ENCODE measurements at places on chromosomes 12 and 14.

DNA sequence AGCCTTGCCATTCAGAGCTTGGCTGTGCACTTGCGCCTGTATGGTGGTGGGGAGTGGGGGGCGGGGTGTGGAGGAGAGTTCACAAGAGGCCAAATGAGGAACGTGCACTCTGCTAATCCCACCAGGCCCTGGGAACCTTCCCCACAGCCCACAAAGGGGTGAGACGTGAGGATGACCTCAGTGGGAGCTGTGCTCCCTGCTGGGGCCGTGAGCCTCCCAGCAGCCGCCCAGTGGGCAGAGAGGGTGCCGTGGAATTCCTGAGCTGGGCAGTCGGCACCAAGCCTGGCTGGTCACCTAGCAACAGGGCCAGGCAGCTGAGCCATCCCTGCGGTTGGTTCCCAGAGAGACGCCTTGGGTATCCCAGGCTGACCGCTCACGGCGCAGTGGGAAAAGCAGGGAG is 53.7 kb downstream of the CCNK start:
- no peak for DNase-seq

DNA sequence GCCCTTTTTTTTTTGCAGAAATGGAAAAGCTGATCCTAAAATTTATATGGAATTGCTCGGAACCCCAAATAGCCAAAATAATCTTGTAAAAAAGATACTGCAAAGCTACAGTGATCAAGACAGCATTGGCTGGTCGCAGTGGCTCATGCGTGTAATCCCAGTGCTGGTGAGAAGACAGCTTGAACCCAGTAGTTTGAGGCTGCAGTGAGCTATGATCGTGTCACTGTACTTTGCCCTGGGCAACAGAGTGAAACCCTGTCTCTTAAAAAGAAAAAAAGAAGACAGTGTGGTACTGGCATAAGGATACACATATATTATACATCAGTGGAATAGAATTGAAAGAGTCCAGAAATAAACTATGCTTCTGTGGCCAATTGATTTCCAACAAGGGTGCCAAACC is 5.4 kb downstream of the ITGB7 start:
- no peak for DNase-seq

DNA sequence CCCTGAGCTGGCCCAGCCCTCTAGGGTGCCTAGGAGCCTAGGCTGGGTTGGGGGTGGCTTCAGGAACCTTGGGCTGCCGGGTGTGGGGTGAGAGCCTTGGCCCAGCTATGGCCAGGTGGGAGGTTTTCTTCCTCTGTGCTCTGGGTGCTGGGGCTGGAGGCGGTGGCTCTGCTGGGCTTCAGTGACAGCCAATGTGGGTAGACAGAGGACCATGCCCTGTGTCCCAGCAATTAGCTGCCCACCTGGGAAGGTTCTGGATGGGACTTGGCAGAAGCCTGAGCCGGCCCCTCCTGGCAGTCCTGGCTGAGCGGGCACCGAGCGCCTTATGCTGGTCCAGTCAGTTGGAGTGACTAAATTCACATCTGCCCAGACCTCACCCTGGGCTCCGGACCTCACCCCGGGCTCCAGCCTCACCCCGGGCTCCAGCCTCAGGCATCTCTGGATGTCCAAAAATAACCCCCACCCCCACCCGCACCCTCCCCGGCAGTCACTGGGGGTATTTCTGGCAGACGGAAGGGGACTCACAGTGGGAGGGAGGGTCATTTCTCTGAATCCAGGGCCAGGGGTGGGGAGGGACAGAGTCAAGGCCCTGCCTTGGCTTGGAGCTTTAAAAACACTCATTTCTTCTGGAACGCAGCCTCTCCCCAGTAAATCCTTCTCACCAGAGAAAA is 46.9 kb downstream of the CYP46A1 start:
- no peak for DNase-seq

- DNase-seq, result no peak
Observed at GRCh38 chr14:104933746-104934733, 9.4 kb downstream of the PLD4 start.

DNA sequence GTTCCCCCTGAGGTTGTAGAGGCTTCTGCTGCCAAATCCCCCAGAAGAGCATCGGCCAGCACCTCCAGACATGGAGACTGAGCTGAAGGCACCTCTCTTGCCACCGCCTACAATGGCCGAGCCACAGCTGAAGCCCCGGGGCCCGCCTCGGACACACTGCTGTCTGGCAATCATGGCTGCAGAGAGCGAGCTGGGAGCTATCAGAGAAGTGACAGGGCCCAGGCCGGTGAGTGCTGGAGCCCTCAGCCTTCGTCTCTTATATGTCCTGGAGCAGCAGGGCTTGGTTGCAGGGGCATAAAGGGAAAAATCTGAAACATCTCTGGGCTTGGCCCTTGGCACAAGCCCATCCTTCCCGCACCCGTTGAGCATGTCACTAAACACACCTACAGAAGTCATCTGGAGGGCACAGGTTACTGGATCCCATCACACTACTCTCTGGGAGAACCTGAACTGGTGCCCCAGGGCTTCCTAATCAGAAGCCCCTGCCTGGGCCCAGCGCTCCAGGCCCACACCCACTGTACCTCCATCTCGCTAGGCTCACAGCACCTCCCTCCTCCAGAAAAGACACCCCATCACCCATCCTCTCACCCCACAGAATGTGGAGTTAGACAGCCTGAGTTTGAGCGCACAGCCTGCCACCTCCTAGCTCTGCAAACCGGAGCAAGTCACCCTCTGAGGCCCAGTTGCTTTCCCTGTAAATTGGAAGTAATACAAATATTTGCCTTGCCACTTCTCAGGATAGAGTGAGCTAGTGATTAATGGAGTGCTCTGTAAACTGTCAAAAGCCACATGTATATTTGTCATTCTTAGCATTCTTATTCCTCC is at the start of gene KRT4:
KRT4 (minus strand) TSS at position 232 of the 825 bp plus-strand sequence; CDS start at position 174, 58 bp downstream.
- DNase-seq, result no peak

- no peak for DNase-seq
Observed at GRCh38 chr12:116529686-116530085, 29.5 kb upstream of the MAP1LC3B2 start.

GRCh38 chr12:121795034-121795968 is 1.8 kb upstream of the RHOF start:
- peak; percentile 75 for DNase-seq

- no peak for DNase-seq
Observed at GRCh38 chr12:57190037-57190436, 26.6 kb upstream of the NXPH4 start.

DNA sequence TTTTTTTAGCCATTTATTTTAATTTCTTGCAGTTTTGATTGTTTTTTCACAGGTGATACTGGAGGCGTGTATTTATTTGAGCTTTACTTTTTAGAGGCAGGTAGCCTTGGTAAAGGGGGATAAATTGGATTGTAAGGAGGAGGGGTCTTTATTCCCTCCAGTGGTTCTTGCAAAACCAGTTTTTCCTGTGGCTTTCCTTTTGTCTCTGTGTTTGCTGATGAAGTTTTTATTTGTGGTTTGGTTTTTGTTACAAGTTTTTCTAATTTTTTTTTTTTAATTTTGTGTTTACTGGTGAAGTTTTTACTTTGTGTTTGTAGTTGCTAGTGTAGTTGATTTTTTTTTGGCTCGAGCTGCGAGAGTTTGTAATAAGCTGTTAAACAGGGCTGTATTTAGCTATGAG is 278.5 kb downstream of the PRKD1 start:
- no peak for DNase-seq

DNA sequence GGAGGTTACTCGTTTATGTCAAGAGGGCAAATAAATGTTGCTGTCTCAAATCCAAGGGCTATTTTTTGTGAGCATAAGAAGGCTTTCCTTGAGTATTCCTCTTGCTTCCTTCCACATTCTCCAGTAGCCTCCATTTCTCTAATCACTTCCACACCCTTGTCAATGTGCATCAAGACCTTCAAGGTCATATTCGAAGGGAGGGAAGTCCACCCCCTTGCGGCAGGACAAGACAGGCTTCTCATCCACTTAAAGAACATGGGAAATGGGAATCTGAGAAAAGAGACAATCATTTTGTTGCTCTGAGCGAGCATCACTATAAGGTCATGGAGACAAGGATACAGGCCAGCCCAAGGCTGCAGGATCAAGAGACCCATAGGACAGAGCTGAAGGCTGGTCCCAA is 13.2 kb upstream of the DHRS2 start:
- no peak for DNase-seq

DNA sequence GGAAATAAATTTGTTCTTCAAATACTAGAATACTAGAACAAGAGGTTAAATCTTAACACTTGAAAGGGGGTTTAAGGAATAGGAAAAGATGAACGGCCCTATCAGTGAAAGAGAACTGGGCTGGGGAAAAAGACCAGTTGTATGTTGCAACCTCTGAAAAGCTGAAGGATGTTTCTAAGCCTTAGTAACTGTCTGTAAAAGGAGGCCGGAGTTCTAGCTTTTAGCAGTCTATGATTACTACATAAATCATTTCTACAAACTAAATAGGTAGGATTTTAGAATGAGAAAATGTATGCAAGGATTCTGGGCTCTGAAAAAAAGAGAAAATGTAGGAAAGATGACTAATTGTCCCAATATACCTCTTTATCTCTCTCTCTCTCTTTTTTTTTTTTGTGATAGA is 4.9 kb downstream of the CERS5 start:
- DNase-seq, result no peak

GRCh38 chr12:11695321-11695720 is 45.8 kb downstream of the ETV6 start:
- no peak for DNase-seq

- DNase-seq, result no peak
Observed at GRCh38 chr12:129949651-129950050, 45.8 kb upstream of the TMEM132D start.

DNA sequence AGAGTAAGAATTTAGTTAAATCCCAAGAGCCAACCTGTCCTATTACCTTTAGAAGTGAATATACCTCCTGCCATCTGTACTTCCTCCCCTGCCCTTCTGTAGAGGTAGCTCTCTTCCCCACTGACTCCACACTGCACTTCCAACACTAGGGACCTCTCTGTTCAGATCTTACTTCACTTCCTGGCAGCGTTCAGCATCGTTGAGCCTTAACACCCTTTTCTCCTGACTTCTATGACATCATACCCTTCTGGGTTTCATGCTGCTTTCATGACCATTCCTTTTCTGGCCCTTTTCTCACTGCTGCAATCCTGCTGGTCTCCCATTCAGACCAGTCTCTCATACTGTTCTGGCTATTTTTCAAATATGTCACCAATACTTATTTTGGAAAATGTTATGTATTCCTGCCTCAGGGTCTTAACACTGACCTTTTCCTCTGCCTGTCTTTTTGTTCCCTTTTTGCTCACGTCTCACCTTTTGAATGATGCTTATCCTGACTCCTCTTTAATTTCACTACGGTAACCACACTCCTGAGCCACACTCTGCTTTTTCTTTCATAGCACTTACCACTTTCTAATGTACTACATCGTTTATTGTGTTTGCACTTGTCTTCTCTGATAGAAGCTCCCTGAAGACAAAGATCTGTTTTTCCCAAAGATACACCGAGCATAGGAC is 67.6 kb downstream of the PLEKHA5 start:
- DNase-seq, result no peak

- DNase-seq, result no peak
Observed at GRCh38 chr12:46435625-46436024, 63.1 kb upstream of the SLC38A2 start.

DNA sequence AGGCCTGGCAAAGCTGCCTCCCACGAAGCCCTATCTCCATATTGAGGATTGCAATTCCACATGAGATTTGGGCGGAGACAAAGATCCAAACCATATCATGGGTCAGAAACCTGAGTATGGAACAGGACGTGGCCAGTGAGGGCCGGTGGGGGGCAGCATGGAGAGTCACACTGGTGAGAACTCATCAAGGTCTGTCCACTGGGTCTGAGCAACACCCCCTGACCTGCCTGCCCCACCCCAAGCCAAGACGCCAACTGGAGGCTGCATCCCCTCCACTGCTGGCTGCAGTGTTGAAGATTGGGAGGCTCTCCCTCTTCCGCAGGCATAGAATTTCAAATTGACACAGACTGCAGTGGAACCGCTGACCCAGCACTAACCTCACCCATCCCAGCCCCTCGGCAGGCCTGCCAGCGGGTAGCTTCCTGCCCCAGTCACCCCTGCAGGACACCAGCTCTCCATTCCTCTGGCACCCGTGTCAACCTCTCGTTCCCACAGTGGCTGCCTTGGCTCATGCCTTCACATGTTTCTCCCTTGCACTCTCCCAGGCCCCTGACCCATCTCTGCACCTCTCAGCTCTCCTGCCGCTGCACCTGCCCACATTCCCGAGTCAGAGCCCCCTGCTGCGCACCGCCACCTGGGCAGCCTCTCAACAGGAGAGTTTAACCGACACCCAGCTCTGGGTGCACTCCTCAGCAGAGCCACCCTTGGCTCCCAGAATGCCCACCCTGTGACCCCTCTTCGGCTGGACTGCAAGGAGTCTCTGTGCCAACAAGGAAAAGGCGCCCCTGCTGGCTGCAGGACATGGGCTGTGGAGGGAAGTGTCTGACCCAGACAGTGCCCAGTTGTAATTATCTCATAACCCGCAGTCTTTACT is 45.2 kb upstream of the PPP2R5C start:
- no peak for DNase-seq

DNA sequence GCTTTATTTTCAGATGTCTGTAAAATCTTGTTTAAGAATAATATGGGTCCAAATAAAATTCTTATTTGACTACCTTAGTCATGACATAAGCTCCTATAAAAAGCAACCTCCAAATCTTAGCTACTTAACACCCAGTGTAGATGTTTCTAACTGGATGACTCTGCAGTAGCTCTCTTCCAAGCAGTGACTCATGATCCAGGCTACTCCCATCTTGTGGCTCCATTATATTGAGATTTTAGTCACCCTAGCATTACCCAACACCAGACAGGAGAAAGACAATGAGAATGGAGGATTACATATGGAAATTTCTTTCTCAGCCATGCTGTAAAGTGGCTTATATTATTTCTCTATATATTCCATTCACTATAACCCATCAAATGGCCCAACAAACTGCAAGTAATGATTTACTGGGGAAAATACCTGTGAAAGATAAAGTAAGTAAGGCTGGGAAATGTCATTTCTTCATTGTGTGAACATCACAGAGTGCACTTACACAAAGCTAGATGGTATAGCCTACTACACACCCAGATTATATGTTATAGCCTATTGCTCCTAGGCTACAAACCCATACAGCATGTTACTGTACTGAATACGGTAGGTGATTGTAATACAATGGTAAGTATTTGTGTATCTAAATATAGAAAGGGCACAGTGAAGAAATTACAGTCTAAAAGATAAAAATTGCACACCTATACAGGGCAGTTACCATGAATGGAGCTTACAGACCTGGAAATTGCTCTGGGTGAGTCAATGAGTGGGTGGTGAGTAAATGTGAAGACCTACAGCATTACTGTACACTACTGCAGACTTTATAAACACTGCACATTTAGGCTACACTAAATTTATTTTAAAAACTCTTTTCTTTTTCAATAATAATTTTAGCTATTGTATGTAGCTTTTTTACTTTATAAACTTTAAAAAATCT is 163.2 kb downstream of the DYRK2 start:
- no peak for DNase-seq

- DNase-seq, result no peak
Observed at GRCh38 chr14:52730709-52731111, 744 bp downstream of the STYX start.

GRCh38 chr14:93132472-93133065 is 16.8 kb upstream of the ITPK1 start:
- no peak for DNase-seq

- DNase-seq, result no peak
Observed at GRCh38 chr12:75933101-75933500, 98.5 kb downstream of the PHLDA1 start.

GRCh38 chr14:94412671-94413638 is 24.6 kb upstream of the SERPINA1 start:
- no peak for DNase-seq
